GM06990 (cell line): ENCODE measurements at places on chromosomes 2 and 18.
A peak's percentile ranks its signal among the peaks of the same experiment; 100 is the strongest.

DNA sequence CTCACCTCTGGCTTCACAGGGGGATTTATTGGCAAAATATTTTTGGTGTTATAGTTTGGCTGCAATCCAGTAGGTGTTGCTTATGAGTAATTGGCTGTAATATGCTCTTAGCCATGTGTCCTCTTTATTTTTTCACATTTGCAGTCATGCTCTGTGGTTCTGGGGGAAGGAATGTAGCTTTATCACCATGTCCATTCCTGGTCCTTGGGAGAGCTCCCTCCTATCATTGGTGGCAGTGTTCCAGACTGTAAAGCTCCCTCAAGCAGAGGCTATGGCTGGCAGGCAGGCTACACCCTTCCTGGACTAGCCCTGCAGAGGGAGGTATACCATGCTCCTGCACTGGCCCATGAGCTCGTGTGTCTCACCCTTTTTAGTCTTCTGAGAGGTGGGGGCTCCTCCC is 120.0 kb upstream of the FSIP2 start:
- no peak for DNase-seq

DNA sequence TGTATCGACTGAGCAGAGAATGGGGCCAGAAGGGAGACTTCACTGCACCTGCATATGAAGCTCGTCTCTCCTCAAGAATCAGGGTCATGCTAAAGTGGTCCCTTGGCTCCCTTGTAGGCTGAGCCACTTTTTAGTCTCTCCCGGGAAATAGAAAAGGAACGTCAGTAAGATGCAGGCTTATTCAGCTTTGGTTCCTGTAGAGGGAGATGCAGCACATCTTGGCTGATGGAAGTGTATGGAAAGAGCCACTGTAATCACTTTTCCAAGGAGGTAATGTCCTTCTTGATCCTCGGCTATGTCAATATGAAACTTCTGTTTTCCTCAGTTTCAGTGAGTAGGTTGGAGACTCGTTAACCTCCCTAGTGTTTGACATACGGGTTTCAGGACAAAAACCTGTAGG is 235.2 kb downstream of the GCA start:
- DNase-seq: no peak

GRCh38 chr2:96509114-96509846 is 4.1 kb upstream of the NEURL3 start:
- DNase-seq: peak; percentile 89

DNA sequence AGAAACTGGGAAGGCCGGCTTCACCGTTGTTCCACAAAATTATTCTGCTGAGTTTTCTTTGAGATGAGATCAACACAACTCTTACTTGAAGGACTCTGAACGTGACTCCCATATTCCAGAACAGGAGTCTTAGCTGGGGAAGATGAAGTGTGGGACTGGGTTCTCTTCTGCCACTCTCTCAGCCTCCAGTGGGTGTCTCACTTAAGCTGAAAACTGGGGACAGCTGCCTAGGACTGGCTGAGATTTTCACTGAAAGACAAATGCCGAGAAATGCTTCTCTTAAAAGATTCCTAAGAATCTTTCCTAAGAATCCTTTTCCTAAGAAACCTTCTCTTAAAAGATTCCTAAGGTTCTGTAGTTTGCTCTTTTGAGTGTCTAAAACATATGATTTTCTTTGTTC is 156.6 kb upstream of the LHCGR start:
- no peak for DNase-seq

- no peak for DNase-seq
Measured at GRCh38 chr2:208266553-208266893, 468 bp downstream of the PIKFYVE start.
